GM13977 (cell line): ENCODE measurements at places on chromosomes 12 and 14.

- DNase-seq = no peak
These were observed 235.2 kb downstream of the CACNA1C start for GRCh38 chr12:2288001-2288400.

GRCh38 chr14:28102814-28103213 is 663.8 kb upstream of the FOXG1 start:
- DNase-seq = no peak

GRCh38 chr12:40178701-40179100 is 46.1 kb upstream of the LRRK2 start:
- DNase-seq = no peak

DNA sequence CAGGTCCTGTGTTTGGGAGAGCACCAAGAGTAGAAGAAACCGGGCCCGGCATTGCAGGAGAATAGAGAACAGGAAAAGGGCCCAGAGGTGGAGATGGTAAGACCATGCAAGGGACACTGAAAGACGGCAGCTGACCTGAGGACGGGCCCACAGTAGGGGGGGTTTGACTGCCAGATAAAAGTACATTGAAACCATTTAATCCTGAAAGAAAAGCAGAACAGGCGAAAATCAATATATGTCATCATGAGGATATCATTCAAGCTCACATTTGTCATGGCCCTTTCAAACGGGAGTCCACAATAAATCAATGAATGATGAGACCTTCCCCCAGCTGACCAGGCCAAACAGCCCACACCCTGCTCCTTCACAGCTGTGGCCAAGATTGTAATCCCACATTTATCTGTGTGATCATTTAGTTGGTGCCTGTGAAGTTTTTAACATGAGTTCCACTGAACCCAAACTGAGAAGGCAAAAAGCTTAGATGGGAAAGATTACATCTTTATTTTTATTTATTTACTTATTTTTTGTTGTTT is 39.5 kb downstream of the E2F7 start:
- DNase-seq = no peak

DNA sequence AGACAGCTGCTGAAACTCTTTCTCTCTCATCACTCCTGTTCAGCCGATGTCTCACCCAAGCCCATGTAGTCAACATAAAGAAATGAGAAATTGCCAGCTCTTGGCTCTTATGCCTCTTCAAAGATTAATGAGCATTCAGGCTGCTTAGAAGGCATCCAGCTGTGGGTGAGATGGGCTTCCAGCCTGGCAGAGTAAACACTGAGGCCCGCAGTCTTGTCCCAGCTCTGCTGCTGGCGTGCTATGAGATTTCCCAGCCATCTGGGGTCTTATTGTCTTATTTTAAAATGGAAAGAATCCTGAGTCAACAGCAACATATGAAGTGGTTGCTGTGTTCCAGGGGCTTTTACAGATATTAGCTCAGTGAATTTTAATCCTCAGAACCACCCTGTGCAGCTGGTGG is 12.6 kb downstream of the RXYLT1 start:
- no peak for DNase-seq

DNA sequence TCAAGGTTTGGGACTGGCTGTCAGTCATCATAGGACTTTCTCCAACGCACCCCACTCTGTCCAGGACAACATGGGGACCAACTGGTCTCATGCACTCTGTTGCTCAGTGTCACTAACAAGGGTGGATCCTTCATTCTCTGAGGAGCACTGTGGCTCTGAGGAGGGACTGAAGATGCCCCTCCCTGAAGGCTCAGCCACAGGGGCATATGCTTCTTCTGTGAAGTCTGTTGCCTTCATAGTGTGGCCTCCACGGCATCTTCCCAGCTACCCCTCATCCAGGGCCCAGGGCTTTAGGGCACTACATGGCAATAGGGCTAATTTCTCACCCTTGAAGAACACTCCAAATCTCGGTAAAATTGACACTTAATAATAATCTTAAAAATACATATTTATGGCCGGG is 14.3 kb upstream of the IFI27L2 start:
- DNase-seq = no peak

GRCh38 chr14:90398841-90399540 is 2.2 kb downstream of the CALM1 start:
- no peak for DNase-seq

- DNase-seq = no peak
These were observed 37.3 kb upstream of the MYL2 start for GRCh38 chr12:110957652-110958051.

GRCh38 chr14:99755068-99755405 is 38.2 kb upstream of the EML1 start:
- DNase-seq = peak; percentile 17

DNA sequence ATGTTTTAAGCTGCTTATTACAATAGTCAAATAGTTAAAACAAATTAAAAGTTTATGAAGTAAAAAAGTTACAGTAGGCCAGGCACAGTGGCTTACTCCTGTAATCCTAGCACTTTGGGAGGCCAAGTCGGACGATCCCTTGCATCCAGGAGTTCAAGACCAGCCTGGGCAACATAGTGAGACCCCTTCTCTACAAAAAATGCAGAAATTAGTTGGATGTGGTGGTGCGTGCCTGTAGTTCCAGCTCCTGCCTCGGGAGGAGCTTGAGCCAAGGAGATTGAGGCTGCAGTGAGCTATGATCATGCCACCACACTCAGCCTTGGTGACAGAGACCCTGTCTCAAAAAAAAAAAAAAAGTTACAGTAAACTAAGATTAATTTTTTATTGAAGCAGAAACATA is 142.6 kb downstream of the MIPOL1 start:
- DNase-seq = no peak

- no peak for DNase-seq
These were observed 88.3 kb downstream of the GTF2A1 start for GRCh38 chr14:81132468-81132867.

DNA sequence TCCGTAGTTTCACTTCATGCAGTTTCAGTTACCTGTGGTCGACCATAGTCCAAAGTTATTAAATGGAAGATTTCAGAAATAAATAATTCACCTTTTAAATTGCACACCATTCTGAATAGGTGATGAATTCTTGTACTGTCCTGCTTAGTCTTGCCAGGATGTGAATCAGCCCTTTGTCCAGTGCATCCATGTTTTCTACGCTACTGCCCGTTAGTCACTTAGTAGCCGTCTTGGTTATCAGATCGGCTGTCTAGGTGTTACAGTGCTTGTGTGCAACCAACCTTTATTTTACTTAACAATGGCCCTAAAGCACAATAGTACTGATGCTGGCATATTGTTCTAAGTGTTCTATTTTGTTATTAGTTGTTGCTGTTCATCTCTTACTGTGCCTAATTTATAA is 146.7 kb downstream of the ACSS3 start:
- DNase-seq = no peak

GRCh38 chr12:42760550-42760949 is 171.0 kb upstream of the PRICKLE1 start:
- DNase-seq = no peak

GRCh38 chr14:71418532-71419245 is 511.4 kb downstream of the PCNX1 start:
- no peak for DNase-seq
